CD4-positive, alpha-beta memory T cell (primary cell): ENCODE measurements at places on chromosomes 4 and X. TPM values are rescaled to one million over a fixed set of nuclear protein-coding genes. Genes with fewer than 3 reads are reported as not detected.

- no peak for DNase-seq
- H3K36me3 ChIP-seq: no peaks in the 10 kb centered on the region
- no peaks in the 10 kb centered on the region for H3K27me3 ChIP-seq
- H3K4me3 ChIP-seq: no peak overlapping the region
Measured at GRCh38 chr4:67910585-67910905, 26.7 kb upstream of the TMPRSS11D start.

GRCh38 chr4:149701435-149702156 lies 114.0 kb downstream of the IQCM start:
- DNase-seq: no peak
- H3K4me3 ChIP-seq: no peak overlapping the region
- H3K36me3 ChIP-seq: no peaks in the 10 kb centered on the region

- no peak for DNase-seq
- H3K27ac ChIP-seq: no peak overlapping the region
- H3K27me3 ChIP-seq: no peaks in the 10 kb centered on the region
- H3K4me3 ChIP-seq: no peak overlapping the region
- no peaks in the 10 kb centered on the region for H3K36me3 ChIP-seq
Measured at GRCh38 chr4:113904877-113905276, 74.6 kb downstream of the ARSJ start.

- no peak overlapping the region for H3K27ac ChIP-seq
- no peaks in the 10 kb centered on the region for H3K36me3 ChIP-seq
- no peaks in the 10 kb centered on the region for H3K27me3 ChIP-seq
- H3K4me3 ChIP-seq: no peak overlapping the region
- H3K4me1 ChIP-seq: no peaks in the 10 kb centered on the region
Measured at GRCh38 chr4:80619070-80619674, 283.6 kb downstream of the CFAP299 start.

DNA sequence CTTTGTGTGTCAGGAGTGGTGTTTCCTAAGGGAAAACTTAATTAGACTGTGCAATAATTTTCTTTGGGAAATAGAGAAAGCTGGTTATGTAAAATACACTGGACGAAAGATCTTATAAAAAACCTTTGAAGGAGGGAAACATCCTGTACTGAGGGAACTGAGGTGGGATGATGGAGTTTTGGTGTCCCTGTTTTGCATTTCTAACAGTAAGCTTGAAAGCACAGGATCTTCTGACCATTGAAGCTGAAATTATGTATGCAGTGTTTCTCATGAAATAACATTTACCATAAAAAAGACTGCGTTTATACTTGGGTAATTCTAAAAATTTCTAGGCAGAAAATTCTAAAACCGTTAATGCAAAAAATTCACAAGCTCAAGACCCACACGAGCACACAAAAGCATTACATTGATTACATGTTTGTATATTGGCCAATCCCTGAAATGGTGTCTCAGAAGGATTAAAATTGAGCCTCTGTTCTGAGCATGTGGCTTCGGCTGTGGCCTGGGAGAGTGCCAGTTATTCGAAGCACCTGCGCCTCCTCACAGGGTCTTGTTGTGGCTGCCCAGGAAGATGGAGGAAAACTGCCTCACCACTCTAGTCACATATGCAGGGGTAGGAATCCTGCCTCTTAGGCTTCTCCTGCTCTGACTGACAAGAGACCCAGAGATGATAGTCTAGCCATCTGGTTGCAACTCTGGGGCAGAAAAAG lies 49.5 kb downstream of the JADE3 start:
- H3K27me3 ChIP-seq: no peaks in the 10 kb centered on the region
- no peak for DNase-seq
- no peak overlapping the region for H3K4me3 ChIP-seq
- no peaks in the 10 kb centered on the region for H3K36me3 ChIP-seq
- no peak overlapping the region for H3K27ac ChIP-seq

DNA sequence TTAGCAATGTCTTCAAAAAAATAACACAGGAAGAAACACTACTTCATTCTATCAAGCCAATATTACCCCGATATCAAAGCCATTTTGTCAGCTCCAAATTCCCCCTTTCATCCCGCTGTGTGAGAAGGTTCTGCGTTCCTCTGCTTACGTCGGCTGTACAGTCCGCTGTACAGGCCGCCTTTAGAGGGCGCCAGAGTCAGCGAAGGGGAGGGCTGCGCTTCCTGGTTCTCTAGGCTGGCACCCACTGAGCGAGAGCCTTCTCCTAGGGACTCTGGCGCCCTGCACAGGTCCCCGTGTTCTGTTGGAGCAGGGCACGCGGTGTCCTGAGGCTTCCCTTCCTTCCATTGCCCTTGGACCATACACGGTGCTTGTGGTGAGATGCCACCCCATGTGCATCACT lies 25.3 kb upstream of the CT45A1 start:
- no peak for DNase-seq
- no peaks in the 10 kb centered on the region for H3K27me3 ChIP-seq
- H3K27ac ChIP-seq: no peak overlapping the region

Gene LDB2
- total RNA-seq: not detected

DNA sequence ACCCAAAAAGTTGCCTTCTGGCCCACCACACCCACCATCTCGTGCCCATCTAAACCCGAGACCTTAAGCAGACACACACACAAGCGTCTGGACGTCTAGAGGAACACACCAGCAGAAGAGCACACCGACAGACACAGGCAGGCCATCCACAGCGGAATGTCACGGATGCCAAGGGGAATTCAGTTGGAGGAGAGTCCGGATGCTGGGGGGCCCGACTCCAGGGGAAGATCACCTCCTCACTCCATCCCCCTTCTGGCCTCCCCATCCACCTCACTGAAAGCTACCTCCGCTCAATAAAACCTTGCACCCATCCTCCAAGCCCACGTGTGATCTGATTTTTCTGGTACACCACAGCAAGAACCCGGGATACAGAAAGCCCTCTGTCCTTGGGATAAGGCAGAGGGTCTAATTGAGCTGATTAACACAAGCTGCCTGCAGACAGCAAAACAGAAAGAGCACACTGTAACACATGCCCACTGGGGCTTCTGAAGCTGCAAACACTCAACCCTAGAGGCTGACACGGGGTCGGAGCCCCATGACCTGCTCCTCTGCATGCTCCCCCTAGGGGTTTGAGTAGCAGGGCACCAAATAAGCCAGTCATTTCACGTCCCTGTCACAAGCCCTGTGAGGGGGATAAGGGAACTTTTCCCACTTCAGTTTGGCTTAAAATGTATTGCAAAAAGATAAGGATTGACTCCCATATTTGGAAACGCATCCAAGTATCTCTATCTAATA lies 339.6 kb upstream of the PCDH10 start:
- H3K36me3 ChIP-seq: no peaks in the 10 kb centered on the region
- no peak overlapping the region for H3K4me3 ChIP-seq
- DNase-seq: no peak
- no peaks in the 10 kb centered on the region for H3K27me3 ChIP-seq

- DNase-seq: peak; percentile 70
- H3K4me3 ChIP-seq: no peak overlapping the region
- peak overlapping the region; percentile 51 for H3K27ac ChIP-seq
- no peaks in the 10 kb centered on the region for H3K27me3 ChIP-seq
- peaks cover 14% of the 10 kb centered on the region for H3K4me1 ChIP-seq
Measured at GRCh38 chrX:40098264-40099054, 701 bp upstream of the BCOR start.

Gene PPA2
- total RNA-seq: 56.3 TPM

GRCh38 chrX:38646129-38646528 lies 84.8 kb downstream of the TSPAN7 start:
- H3K4me3 ChIP-seq: no peak overlapping the region
- no peaks in the 10 kb centered on the region for H3K36me3 ChIP-seq
- no peak overlapping the region for H3K27ac ChIP-seq
- no peaks in the 10 kb centered on the region for H3K4me1 ChIP-seq
- no peaks in the 10 kb centered on the region for H3K27me3 ChIP-seq
- no peak for DNase-seq

Gene CXorf65
- total RNA-seq: 45.1 TPM

GRCh38 chr4:16582036-16582435 lies 316.4 kb downstream of the LDB2 start:
- no peaks in the 10 kb centered on the region for H3K36me3 ChIP-seq
- H3K27ac ChIP-seq: no peak overlapping the region
- H3K27me3 ChIP-seq: no peaks in the 10 kb centered on the region
- DNase-seq: no peak
- H3K4me3 ChIP-seq: no peak overlapping the region

Gene MAGIX
- 2.2 TPM for total RNA-seq
